ENCODE measurements at places on chromosomes 1 and 21. TPM values are rescaled to one million over a fixed set of nuclear protein-coding genes. Genes with fewer than 3 reads are reported as not detected.

RHOU gene
- total RNA-seq, result 0.46 TPM

CHD1L gene
- total RNA-seq, result 49.8 TPM

SAMD13 gene
- total RNA-seq, result 0.46 TPM

FMO5 gene
- 0.21 TPM for total RNA-seq

NBPF10 gene
- total RNA-seq, result 0.85 TPM

GPR3 gene
- total RNA-seq, result 2.4 TPM

OR2AK2 gene
- not detected for total RNA-seq

VANGL2 gene
- total RNA-seq, result 8.0 TPM

SELENOF gene
- 115 TPM for total RNA-seq

FALEC gene
- total RNA-seq, result not detected

TDRKH gene
- 12.4 TPM for total RNA-seq

SYF2 gene
- 30.8 TPM for total RNA-seq

S100A8 gene
- 4.1 TPM for total RNA-seq

CNKSR1 gene
- 19.1 TPM for total RNA-seq

BATF3 gene
- total RNA-seq, result 0.35 TPM

CACNA1S gene
- total RNA-seq, result not detected

PPFIA4 gene
- 0.25 TPM for total RNA-seq

ELF3 gene
- total RNA-seq, result 0.04 TPM

KLHDC9 gene
- 2.0 TPM for total RNA-seq

KLF17 gene
- total RNA-seq, result not detected

TAS1R1 gene
- not detected for total RNA-seq

OR6K3 gene
- total RNA-seq, result not detected

KRTAP13-2 gene
- not detected for total RNA-seq

ZNF695 gene
- total RNA-seq, result 6.2 TPM

MROH7 gene
- total RNA-seq, result not detected

CRYAA gene
- total RNA-seq, result not detected

C1orf185 gene
- not detected for total RNA-seq

TLCD4 gene
- 0.10 TPM for total RNA-seq

RNF19B gene
- 27.0 TPM for total RNA-seq

RPAP2 gene
- total RNA-seq, result 21.4 TPM

LDLRAD1 gene
- total RNA-seq, result not detected

TSPEAR gene
- total RNA-seq, result not detected

DSCAM gene
- 7.6 TPM for total RNA-seq
